Suprapubic skin (tissue), 4 donors: ENCODE measurements at places on chromosomes 16 and 17. TPM values are rescaled to one million over a fixed set of nuclear protein-coding genes. Genes with fewer than 3 reads are reported as not detected.

Gene SOST
- not detected for total RNA-seq

Gene CCDC154
- total RNA-seq: 0.39 TPM

Gene FLYWCH2
- total RNA-seq: 42.1 TPM

Gene HASPIN
- total RNA-seq: 2.1 TPM

Gene SP2
- total RNA-seq: 6.9 TPM

Gene MLYCD
- total RNA-seq: 4.4 TPM

Gene PLEKHH3
- total RNA-seq: 38.7 TPM

Gene C1QTNF1
- 15.7 TPM for total RNA-seq

Gene PRAC1
- total RNA-seq: not detected

Gene CACNA1G
- total RNA-seq: 2.5 TPM

- DNase-seq: no peak
These were observed 12.3 kb downstream of the KRT9 start for GRCh38 chr17:41559548-41559947.

GRCh38 chr17:37060928-37061327 is 112.2 kb downstream of the AATF start:
- DNase-seq: no peak

- peak; percentile 93 for DNase-seq
These were observed 1.4 kb upstream of the VAMP2 start for GRCh38 chr17:8163978-8164814.

GRCh38 chr17:50316016-50316587 is 29.8 kb upstream of the XYLT2 start:
- DNase-seq: no peak

DNA sequence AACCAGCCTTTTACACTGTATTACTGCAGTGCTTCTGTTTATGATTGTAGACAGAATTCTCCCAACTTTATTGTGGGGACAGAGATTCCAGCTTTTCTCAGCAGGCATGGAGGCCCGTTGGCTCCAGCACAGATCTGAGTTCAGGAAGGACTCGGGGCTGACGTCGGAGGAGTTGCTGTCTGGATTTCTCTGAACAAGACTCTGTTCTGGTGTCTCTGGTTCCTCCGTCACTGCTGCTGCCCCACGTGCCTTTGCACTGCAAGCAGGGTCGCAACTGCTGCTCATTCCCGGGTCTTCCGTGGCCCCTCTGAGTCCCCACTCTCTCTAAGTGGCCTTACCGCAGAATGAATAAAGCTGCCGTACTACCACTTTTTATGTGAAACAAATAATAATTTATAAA is 88.4 kb downstream of the BANP start:
- no peak for DNase-seq

DNA sequence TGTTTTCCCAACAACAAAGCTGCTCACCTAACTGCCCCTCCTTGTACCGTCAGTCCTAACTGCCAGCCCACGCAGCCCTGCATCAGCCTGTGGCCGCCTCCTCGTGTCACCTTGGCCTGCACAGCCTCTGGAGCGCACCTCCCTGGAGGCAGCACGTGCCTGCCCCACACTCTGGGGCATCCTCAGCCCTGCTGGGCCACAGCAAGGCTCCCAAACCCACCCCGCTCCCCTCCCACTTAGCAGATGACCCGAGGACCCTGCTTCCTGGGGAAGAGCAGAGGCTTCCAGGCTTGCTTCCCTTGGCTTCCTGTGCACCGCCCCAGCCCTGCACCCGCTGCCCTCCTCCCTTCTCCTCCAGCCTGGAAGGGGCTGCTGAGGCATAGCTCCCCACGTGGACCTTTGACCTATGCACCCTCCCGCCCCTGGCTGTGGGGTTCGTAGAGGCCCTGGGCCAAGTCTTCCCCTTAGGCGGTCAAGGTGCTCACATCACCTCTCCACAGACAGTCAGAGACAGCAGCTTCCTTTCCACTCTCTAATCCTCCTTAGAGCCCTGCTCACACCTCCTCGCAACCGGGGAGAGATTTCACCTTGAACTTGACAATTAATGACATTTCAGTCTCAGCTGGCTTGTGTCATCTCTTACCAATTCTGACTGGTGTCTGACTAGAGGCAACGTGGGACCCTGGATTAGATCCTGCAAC is 115.0 kb downstream of the MGAT5B start:
- no peak for DNase-seq

- no peak for DNase-seq
These were observed 58.3 kb downstream of the B9D1 start for GRCh38 chr17:19304209-19304608.

GRCh38 chr16:90031931-90032673 is 12.8 kb upstream of the DBNDD1 start:
- no peak for DNase-seq

DNA sequence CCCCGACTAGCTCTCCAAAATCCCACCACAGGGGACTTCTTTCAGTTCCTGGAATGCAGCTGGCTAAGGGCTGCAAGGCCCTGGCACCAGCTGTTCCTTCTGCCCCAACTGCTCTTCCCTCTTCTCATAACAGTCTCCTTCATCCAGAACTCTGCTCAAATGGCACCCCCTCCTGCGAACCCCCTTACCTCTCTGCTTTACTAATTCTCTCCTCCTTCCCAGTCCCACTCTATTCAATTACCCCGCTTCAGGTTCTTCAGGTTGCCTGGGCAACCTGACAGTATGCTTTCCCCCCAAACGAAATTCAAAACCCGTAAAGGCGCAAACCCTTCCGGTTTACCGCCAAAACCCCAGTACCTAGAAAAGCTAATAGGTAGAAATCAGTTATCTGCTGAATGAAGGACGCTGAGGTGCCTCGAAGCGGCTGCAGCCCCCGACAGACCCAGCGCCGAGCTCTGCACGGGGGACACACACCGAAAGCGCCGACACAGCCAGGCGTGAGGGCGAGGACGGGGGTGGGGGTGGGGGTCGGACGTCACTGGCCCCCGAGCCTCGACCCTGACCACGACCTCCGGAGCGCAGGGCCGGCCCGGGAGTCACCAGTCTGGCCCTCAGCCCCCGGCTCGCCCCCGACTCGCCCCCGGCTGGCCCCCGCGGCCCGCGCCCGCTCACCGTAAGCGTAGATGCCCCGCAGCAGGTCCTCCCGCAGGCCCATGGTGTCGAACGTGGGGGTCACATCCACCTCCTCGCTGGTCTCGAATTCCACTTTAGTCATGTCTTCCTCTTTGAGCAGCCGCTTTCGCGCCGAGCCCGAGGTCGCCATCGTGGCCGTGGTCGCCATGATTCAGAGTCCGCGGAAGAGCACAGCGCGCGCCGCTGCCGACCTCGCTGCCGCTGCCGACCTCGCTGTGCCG is 550 bp downstream of the EIF4A3 start:
- DNase-seq: peak; percentile 84

DNA sequence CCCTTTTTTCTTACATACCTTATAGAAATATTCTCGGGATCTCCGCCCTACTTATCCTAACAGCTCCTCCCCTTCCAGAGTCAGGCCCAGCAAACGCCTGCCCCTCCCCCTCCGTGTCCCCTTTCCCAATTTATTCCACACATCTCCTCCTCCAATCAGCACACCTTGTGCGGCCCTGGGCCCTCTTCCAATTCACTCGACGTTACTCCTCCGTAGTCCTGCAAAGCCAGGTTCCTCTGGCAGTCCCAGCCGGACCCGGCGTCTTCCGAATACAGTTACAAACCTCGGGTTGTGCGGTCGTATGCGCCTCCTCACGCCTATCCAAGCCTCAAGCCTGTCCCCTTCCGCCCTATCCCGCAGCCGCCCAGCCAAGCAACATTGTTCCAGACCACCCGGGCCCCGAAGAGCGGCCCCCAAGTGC is 677 bp downstream of the CBX1 start:
- peak; percentile 81 for DNase-seq

DNA sequence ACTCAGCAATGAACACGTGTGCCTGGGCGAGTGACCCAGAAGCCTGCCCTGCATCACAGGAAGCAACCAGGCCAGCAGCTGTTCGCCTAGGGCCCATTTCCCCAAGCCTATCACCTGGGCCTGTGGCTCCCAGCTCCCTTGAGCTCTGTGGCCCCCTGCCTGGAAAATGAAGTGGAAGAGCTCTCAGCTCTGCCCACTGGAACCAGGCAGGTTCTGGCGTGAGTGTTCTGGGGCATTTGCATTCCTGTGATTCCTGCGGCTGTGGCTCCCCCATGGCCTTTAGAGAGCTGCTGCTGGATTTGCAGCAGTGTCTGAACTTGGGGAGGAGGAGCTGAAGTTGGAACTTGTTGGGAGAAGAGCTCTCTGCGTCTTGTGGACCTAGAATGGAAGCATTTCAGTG is 22.8 kb downstream of the PGS1 start:
- DNase-seq: no peak

GRCh38 chr16:32116080-32116479 is 137.0 kb upstream of the TP53TG3D start:
- DNase-seq: no peak

- DNase-seq: no peak
These were observed 139.4 kb downstream of the CPPED1 start for GRCh38 chr16:12664164-12664733.

GRCh38 chr17:76232342-76232741 is 8.0 kb downstream of the RNF157 start:
- DNase-seq: no peak

DNA sequence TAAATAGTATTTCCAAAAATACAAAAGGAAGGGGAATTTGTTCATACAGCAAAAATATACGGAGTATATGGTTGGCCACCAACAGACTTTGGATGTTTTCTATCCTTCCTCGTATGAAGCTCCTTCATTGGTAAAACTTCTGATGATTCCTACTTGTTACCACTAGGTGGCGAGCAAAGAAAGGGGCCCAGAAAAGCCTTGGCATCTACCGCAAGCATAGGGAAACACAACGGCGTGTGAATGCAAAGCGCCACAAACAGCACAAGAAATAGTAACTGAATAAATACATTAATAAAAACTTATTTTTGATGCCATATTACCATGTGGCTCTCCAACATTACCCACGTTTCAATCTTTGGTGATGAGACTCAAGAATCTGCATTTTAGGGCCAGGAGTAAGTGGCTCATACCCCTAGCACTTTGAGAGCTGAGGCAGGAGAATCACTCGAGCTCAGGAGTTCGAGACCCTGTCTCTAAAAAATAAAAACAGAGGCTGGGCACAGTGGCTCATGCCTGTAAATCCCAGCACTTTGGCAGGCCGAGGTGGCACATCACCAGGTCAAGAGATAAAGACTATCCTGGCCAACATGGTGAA is 34.5 kb downstream of the YWHAE start:
- DNase-seq: no peak

DNA sequence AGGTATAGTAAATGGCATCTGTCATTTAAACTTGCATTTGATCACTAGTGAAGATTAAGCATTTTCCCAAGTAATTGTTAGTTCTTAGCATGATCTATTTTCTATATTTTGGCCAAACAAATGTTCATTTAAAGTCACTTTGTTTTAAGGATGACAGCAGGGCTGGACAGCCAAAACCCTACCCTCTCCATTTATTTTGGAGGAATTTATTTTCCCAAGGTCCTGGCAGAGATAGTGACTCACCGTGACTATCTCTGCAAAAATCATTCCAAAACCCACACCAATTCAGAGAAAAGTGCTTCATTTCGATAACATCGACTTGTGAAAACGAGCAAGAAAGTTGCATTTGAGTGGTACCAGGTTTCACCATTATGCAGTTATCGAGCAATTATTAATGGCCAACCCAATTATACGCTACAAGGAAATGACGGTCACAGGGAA is 665 bp upstream of the AKAP1 start:
- no peak for DNase-seq

- DNase-seq: no peak
These were observed 2.7 kb downstream of the FBXO31 start for GRCh38 chr16:87380881-87381280.

- no peak for DNase-seq
These were observed 1.6 kb upstream of the ETV4 start for GRCh38 chr17:43547659-43548256.

DNA sequence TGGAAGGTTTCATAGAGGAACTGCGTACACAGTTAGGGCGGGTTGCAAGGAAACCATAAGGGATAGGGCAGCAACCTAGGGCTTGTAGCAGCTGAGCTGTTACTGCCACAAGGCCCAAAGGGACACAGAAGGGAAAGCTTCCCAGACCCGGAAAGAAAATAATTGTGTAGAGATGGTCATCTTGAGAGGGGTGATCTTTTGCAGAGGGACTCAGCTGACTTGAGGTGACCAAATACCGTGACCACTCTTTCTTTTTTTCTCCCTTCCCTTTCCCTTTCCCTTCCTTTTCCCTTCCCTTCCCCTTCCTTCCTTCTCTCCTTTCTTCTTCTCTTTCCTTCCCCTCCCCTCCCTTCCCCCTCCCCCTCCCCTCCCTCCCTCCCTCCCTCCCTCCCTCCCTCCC is 8.5 kb upstream of the CREBBP start:
- DNase-seq: no peak

GRCh38 chr17:3571043-3571900 is 13.7 kb upstream of the TRPV3 start:
- no peak for DNase-seq

DNA sequence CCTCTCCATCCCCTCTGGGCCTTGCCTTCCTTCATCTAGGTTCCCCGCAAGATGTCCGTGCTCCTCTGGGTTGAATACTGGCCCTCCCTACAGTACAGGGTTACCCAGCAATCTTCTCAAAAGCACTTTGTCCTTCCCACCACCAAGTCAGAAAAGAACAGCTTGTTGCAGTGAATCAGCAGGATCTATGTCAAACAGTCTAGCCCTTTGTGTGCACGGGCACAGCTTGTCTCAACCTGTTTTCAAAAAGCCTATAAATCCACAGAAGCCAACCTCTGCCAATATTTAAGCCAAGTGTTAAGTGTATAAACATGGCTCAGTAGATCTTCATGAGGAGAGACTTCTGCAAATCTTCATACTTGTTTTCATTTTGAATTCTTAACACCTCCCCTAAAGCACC is 25.2 kb downstream of the C17orf67 start:
- no peak for DNase-seq

GRCh38 chr17:57578608-57579225 is 166.4 kb downstream of the CCDC182 start:
- DNase-seq: no peak

DNA sequence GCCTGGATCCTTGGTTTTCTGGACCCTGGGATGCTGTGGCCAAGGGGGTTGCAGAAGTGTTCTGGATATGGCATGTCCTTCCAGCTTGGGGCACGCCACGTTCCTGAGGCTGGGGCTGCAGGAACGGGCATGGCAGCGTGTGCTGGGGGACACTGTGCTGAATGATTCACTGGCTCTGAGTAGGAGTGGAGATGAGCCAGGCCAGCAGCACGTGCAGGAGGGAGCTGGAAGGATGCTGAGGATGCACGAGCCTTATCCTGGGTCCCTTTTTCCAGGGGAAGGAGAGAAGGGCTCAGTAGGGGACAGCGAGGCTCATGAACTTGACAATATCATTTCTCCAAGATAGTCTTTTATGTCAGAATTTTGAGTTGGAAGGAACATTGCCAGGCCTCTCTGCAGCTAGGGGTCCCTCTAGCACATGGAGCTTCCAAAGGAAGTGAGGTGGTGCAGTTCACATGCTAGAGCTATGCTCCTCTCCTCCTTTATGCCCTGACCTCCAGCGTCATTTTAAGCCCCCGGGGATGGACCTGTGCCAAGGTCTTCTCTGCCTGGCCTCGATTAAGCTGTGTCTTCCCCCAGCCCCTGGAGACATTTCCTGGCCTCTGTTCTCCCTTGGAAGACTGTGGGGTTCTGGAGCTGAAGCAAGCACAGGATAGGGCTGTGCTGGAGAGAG is 125.9 kb downstream of the OR1D5 start:
- no peak for DNase-seq

- DNase-seq: no peak
These were observed 23.4 kb upstream of the CES5A start for GRCh38 chr16:55898592-55898991.
